Fibroblast of villous mesenchyme (primary cell): ENCODE measurements at places on chromosomes 11 and 22. TPM values are rescaled to one million over a fixed set of nuclear protein-coding genes. Genes with fewer than 3 reads are reported as not detected.
A peak's percentile ranks its signal among the peaks of the same experiment; 100 is the strongest.

EHF gene
- under 0.01 TPM in 1 of 2 replicates, not detected in the other for total RNA-seq

GRAMD1B gene
- 3.9 and 6.0 TPM in 2 replicates for total RNA-seq

FGF19 gene
- total RNA-seq: not detected in 2 replicates

POTEH gene
- total RNA-seq: not detected in 2 replicates

FAM181B gene
- total RNA-seq: under 0.01 TPM in 1 of 2 replicates, not detected in the other

KCNJ4 gene
- not detected in 2 replicates for total RNA-seq

SCGB1C1 gene
- not detected in 2 replicates for total RNA-seq

SLCO2B1 gene
- total RNA-seq: under 0.01 TPM in 1 of 2 replicates, not detected in the other

- no peak for DNase-seq
Observed at GRCh38 chr11:124954590-124954955, 571 bp downstream of the CCDC15 start.

DNA sequence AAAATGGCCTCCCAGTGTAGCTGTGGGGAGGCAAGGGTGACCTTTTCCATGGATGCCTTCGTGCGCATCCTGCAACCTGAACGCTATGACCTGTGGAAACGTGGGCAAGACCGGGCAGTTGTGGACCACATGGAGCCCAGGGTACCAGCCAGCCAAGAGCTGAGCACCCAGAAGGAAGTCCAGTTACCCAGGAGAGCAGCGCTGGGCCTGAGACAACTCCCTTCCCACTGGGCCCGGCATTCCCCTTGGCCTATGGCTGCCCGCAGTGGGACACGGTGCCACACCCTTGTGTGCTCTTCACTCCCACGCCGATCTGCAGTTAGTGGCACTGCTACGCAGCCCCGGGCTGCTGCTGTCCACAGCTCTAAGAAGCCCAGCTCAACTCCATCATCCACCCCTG lies 24.8 kb downstream of the KDM4D start:
- DNase-seq: no peak

GRCh38 chr11:72562431-72562830 lies 111.8 kb downstream of the PDE2A start:
- DNase-seq: no peak

DNA sequence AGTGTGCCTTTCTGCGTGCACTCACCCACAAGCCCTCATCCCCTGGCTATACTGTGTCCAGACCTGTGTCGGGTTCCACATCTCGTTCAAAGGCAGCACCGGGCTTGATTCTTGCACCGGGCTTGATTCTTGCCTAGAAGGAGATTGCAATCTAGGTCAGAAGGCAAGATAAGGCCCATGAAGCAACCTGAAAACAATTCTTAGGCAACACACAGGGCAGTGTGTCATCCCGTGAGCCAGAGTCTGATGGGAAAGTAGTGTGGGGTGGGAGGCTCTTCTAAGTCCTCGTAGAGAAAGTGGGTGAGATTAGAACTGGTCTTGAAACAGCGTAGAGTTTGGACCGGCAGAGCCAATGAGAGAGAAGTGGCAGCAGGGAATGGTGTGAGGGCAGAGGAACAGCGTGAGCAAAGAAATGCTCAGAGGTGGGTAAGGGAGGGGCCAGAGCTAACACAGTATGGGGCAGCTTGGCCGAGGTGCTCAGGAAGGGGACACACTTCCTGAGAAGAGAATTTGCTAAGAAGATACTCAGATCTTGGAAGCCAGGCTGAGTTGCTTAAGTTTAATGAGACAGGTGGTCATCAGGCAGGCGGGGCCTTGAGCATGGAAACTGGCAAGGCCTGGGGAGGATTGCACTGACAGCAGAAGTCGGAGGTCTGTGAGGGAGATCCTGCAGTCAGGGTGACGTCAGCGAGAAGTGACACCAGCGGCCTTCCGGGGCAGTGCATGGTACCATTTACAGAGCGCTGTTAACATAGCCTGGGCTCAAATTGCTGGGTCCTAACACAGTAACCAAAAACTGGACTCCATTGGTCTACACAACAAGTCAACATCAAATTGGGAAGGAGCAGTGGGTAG lies 40.7 kb upstream of the DKK3 start:
- DNase-seq: peak; percentile 74

DNA sequence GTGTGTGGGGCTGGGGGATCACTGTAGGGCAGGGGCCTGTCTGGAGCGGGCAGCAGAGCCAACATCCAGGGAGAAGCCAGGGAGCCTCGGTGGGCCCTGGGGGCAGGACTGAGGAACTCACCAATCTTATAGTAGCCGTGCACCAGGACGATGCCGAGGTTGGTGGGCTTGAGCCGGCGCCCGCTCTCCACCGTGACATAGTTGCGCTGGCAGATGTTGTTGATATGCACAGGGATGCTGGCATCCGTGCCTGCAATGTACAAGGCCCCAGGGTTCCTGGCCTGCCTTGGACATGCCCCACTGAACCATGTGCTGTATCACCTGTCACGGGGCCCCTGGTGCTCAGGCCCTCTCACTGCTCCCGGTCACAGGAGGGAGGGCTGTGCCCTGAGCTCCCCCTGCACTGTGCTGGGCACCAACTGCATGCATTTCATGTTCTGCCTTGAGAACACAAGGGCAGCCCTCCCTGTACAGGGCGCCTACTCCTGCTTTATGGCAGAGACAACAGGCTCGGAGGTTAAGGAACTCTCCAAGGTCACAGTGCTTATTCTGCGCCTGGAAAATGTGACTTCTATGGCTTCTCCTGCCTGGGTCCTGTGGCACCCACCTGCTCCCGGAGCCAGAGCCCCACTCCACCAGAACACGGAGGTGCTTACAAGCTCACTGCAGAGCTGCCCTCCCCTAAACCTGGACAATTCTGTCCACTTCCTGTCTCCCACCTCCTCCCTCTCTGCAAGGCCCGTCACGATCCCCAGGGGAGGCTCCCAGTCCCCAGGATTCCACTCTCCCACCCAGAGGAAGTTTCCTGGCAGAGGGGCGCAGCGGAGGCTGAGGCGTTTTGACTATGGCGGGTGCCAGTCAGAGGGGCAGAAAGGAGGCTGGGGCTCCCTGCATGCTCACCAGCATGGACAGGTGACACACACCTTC lies 7.8 kb upstream of the PPM1F start:
- no peak for DNase-seq

DNA sequence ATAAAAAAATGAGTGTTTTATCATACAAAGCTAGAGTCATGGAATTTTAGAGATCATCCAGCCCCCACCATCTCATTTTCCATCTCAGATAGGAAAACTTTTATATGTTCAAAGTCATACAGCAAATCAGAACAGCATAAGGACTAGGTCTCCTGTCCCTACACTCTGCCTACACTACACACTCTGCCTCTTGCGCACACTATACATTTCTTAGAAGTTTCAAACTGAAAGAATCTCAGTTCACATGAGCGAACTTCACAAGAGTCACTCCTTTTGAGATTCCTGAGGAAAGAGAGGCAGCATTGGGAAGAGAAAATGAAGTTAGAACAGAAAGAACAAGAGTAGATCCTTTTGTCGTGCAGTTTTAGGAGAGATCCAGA lies 36.5 kb downstream of the ART5 start:
- DNase-seq: no peak
